ENCODE measurements at places on chromosomes 7 and 10.

GRCh38 chr10:29876008-29876555 is 183.3 kb downstream of the JCAD start:
- no peak for DNase-seq

- DNase-seq = no peak
These were observed 144.5 kb upstream of the POT1 start for GRCh38 chr7:125074141-125074540.

DNA sequence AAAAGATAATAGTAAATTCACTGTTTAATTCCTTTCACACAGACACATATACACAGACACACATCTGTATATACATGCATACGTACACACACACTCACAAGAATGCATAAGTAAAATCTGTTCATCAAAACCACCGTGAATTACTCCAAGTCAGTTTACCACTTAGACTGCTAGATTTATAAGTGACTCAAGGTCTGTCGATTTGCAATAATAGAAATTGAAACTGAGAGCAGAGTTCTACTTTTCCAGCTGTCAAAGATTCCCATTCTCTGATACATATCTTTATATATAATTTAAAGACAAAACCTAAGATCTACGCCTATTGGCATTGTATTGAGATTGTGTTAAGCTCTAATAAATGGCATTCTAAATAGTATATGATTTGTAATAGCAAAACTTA is 9.9 kb upstream of the HGF start:
- no peak for DNase-seq

- DNase-seq = no peak
These were observed 75.0 kb upstream of the FHIP2A start for GRCh38 chr10:114746531-114746930.

All from NCI-H510A (cell line).